EL (cell line): ENCODE measurements at places on chromosomes 2 and 18.
A peak's percentile ranks its signal among the peaks of the same experiment; 100 is the strongest.

GRCh38 chr2:121904656-121905055, 149.2 kb downstream of the TSN start:
- DNase-seq, result no peak

DNA sequence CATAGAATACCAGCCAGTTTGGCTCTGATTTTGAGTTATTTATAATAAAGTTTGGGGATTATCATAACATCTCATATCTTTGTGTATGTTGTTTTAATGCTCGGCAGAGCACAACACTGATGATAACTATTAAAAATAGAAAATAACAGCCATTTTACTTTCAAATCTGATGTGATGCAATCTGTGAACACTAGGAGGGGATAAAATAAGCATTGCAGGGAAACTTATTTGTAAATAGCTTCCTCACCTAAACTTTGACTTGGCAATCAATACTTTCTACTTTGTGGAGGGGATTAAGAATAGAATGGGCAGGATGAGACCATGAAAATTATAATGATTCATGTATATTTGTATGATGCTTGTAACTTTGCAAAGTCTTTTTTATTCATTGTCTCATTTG, 54.4 kb downstream of the USP14 start:
- no peak for DNase-seq

DNA sequence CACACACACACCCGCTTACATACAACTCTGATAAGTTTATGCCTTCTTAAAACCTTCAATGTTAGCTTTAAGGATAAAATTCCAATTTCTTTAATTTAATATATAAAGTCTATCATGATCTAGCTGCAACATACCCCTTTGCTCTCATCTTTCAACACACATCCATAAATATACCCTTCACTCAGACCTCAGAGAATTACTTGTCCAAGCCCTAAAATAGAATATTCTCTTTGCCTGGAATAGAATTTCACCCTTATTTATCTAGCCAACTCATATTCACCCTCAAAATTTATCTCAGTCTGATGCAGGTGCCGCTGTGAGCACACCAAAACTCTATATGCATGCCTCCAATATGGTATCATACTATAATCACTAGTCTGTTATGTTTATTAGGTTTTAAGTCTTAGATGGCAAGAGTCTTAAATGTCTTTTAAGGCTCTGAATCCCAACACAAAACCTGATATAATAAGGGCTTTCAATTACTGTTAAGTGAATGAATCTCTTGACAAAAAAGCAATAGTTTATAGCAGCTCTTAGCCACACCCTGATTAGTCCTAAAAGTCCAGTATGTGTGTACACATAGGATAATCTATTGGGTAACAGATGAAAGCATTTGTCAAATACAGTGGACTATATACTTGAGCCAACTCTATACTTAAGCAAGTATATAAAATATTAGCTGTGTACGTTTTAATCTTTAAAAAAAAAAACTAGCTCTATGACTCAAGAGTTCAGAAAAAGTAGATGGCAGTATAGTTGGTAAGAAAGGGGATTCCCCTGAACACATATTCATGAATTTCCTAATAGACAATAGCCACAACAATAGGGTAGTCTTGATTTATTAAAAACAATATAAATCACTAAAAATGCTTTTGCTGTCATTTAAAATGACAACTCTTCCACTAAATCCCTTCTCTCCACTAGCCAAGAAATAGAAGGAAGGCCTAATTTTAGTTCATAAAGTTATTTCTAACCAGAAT, 144.5 kb downstream of the EXOC6B start:
- no peak for DNase-seq

GRCh38 chr18:79608999-79609461, 70.6 kb upstream of the CTDP1 start:
- DNase-seq, result no peak

- DNase-seq, result no peak
These were observed 32.9 kb upstream of the TMEM177 start for GRCh38 chr2:119646149-119646548.

DNA sequence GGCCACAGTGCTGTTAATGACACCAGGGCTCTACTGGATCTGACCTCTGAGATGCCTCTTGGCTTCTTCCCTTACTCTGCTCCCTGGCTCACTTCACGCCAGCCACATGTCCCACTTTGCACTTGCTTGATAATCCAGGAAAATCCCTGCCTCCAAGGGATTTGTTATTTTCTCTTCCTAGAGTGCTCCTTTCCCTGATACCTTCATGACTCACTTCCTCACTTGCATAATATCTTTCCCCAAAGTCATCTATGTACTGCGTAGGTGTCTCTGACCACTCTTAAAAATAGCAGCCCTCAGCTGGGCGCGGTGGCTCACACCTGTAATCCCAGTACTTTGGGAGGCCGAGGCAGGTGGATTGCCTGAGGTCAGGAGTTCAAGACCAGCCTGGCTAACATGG, 572.3 kb downstream of the PLCL1 start:
- DNase-seq, result peak; percentile 8

- no peak for DNase-seq
These were observed 143.2 kb downstream of the DDX1 start for GRCh38 chr2:15734674-15735483.

- DNase-seq, result no peak
These were observed 168.1 kb downstream of the SETBP1 start for GRCh38 chr18:44848644-44849335.

DNA sequence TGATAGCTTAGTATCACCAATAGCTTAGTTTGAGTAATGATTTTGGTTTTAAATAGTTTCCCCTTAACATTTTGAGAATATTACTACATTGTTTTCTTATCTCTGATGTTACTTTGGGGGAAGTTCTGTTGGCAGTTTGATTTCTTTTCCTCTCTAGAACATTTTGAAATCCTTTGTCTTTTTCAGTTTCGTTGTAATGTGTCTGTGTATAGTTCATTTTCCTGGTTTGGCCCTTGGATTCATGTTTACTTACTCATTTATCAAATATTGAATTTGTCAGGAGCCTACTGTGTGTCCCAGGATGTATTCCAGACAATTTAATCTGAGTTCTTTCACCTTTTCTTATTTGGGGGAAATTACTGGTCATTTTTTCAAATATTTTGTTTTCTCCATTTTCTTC, 16.7 kb downstream of the ANKRD12 start:
- DNase-seq, result no peak

DNA sequence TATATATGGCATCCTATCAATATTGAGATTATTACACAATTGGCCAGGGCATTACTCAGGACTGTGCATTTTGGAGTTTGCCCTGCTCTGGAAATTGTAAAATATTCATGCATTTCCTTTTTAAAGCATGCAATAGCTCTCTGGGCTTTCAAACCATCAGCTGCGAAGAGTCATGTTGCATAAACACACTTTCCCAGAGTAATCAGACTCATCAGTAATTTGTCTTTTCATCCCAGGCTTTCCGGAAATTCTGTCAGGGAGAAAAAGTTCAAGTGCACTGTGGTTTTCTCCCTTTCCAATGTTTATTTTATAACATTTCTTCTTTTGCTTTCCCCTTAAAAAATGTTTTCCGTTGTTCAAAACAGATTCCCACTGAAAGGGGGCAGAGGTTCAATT, 38.9 kb upstream of the FHL2 start:
- peak; percentile 49 for DNase-seq

DNA sequence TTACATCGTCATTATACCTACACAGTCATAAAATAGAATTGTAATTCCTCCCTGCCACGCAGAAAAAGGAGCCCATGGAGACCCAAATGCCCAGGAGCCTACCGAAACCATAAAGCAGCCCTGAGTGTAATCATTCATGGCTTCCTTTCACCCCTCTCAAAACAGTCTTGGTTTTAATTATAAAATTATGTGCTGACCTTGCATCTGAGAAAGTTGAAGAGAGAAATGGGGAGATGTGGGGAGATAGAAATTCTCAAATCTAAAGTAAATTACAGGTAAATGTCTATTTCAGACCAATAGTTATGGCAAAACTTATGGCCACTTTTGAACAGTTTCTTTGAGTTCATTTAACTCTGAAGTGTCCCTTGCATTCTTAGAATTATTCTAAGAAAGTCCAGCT, 1068.8 kb downstream of the BCL11A start:
- DNase-seq, result no peak

DNA sequence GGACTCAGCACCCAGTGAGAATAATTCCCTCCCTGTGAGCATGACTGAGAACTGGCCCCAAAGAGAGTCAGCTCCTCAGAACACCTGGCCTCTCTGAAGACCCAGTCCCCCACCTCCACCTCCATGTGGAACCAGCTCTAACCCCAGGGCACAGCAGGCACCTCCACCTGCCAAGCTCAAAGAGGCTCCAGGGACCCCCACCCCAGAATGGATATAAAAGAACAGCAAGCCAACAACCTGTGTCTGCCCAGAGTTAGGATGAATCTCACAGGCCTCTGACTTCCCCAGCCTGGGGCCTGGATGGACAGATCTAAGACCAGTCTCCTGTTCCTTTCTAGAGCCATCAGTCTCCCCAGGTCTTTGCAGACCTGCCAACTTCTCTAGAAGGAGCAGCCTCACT, 498.5 kb downstream of the EIPR1 start:
- DNase-seq, result no peak
